ENCODE measurements at places on chromosomes 3 and 15. TPM values are rescaled to one million over a fixed set of nuclear protein-coding genes. Genes with fewer than 3 reads are reported as not detected.

GRCh38 chr3:2931265-2931664, 178.9 kb downstream of the IL5RA start:
- no peak for DNase-seq
- H3K4me3 ChIP-seq = no peak overlapping the region
- H3K27me3 ChIP-seq = no peaks in the 10 kb centered on the region
- H3K4me1 ChIP-seq = no peaks in the 10 kb centered on the region
- H3K27ac ChIP-seq = no peak overlapping the region

DNA sequence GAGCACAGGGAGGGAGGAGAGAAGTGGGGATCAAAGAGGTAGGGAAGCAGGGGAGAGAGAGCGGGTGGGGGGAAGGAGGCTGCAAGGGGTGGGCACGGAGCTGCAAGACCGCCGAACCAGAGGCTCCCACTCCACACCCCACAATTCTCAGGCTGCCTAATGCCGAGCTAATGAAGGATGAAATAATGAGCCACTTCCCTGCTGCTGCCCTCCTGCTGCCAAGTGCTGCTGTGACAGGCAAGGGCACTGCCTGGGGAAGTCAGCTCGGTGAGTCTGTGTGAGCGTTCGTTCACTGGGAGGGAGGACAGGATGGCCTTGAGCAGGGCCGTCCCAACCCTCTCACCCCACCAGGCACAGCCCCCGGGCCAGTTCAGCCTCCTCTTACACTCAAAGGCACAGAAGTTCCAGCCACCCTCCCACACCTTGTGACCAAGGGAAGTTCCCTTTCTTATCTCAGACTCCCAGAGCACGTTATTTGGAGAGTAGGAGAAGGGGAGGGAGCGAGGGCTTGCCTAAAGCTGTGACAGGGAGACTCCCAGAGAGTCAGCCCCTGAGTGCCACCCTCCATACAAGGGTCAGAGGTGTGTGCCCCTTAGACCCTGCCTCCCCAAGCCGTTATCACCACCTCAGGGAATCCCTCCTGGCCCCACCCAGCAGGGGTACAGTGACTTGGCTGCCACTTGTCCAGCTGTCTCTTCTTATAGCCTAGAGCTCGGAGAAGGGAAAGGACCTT, 12.4 kb downstream of the GLYCTK start:
- DNase-seq = peak; percentile 34
- peak overlapping the region; percentile 14 for H3K27ac ChIP-seq
- no peaks in the 10 kb centered on the region for H3K36me3 ChIP-seq

GRCh38 chr3:123653221-123653682, 68.4 kb upstream of the HACD2 start:
- peak; percentile 85 for DNase-seq
- H3K4me3 ChIP-seq = no peak overlapping the region
- H3K36me3 ChIP-seq = peaks cover 74% of the 10 kb centered on the region
- peaks cover 18% of the 10 kb centered on the region for H3K4me1 ChIP-seq
- peak overlapping the region; percentile 90 for H3K27ac ChIP-seq
- no peaks in the 10 kb centered on the region for H3K27me3 ChIP-seq

GRCh38 chr15:29280514-29280913, 10.9 kb upstream of the NSMCE3 start:
- H3K4me3 ChIP-seq = no peak overlapping the region
- no peaks in the 10 kb centered on the region for H3K27me3 ChIP-seq
- no peaks in the 10 kb centered on the region for H3K36me3 ChIP-seq
- DNase-seq = no peak
- peaks cover 7% of the 10 kb centered on the region for H3K4me1 ChIP-seq

DNA sequence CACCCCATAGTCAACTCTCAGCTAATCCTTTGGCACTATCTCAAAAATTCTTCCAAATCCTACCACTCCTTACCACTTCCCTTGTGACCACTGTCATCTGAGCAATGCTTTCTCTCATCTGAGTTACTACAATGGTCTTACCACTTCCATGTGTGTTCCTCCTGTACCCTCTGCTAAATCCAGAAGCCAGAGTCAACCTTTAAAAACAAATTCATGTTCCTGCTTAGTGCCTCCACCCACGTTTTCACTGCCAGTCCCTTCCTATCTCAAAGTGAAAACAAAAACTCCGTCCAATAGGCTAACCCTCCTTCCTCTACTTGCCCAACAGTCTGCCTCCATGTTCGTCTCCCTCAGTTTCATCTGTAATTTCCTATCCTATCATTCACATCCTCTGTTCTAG, 109.0 kb downstream of the ADAMTS9 start:
- H3K4me3 ChIP-seq = no peak overlapping the region
- DNase-seq = no peak
- no peak overlapping the region for H3K27ac ChIP-seq
- no peaks in the 10 kb centered on the region for H3K36me3 ChIP-seq

DNA sequence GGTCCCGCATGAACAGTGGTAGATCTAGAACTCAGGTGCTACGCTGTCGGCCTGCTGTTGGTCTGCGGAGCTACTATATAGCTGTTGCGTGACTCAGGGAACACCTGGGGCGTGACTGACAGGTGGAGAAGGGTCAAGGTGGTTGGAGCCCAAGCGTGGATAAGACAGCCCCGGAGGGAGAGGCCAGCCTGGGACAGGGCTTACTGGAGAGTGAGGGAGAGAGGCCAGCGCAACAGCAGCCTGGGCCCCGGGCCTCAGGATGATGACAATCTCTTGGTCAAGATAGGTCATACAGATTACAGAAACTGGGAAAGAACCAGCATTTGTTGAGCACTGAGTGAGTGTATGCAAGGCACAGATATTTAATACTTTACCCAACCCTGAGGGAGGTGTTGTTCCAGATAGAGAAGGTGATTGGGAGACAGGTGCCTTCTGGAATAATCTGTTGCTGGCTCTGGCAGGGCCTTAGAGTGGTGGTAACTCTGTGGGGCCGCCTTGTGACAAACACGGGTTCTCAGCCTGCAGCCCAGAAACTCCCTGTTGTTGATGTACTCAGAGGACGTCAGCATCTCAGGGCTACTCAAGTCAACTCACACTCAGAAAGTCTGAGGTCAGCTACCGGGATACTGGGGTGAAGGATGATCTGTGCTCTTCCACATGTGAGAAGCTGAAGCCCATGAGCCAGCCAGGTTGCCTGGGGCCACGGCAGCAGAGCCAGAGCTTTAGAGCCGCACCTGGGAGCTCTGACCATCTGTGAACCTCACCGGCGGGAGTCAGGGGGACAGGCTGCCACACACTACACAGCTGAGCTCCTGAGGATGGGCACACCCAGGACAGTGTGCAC, 265.4 kb upstream of the HES1 start:
- no peak overlapping the region for H3K27ac ChIP-seq
- DNase-seq = peak; percentile 12
- peaks cover 2% of the 10 kb centered on the region for H3K27me3 ChIP-seq

GRCh38 chr3:127108796-127109195, 84.1 kb upstream of the PRR23E start:
- H3K27ac ChIP-seq = no peak overlapping the region
- no peak for DNase-seq
- no peaks in the 10 kb centered on the region for H3K4me1 ChIP-seq
- no peaks in the 10 kb centered on the region for H3K36me3 ChIP-seq
- H3K27me3 ChIP-seq = peaks cover 12% of the 10 kb centered on the region
- H3K4me3 ChIP-seq = no peak overlapping the region

GRCh38 chr15:39195961-39196486, 384.9 kb upstream of the THBS1 start:
- H3K4me3 ChIP-seq = no peak overlapping the region
- H3K27me3 ChIP-seq = no peaks in the 10 kb centered on the region
- H3K4me1 ChIP-seq = peaks cover 39% of the 10 kb centered on the region
- peak overlapping the region; percentile 73 for H3K27ac ChIP-seq
- peak; percentile 85 for DNase-seq

DNA sequence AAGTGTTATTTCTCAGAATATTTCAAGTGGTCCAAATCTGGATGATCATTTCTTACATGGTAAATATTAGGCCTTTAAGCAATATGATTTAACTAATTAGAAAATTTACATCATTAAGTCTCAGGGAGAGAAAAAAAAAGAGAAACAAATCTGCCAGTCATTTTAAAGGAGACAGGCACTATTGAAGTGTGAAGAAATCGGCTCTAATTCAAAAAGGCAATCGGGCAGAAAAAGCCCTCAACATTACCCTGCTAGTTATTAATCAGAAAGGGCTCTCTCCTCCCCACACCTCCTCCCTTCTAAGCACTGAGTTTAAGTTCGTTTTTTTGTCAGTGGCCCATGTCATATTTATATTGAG, 215.9 kb downstream of the MEIS2 start:
- H3K27ac ChIP-seq = no peak overlapping the region
- no peak for DNase-seq
- peaks cover 3% of the 10 kb centered on the region for H3K4me1 ChIP-seq

Gene ALG3
- total RNA-seq = 19.5 TPM
